ENCODE measurements at places on chromosomes 2 and 18.

- no peak for DNase-seq
Measured at GRCh38 chr2:138699421-138699820, 80.8 kb downstream of the NXPH2 start.

DNA sequence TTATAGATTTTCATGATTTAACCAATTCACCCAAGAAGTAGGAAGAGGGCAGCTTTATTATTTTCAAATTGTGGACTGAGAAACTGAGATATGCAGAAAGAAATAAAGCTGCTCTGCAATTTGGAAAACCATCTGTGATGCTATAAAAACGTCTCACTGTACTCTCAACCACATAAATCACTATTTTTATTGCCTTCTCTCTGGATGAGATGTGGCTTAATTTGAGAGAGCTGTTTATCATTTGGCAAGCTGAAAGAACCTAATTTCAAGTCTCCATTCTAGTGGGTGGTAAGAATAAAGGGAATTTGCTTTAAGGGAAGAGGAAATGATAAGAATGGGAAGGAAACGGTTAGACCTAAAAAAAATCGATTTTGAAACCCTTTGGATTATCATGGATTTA lies 49.9 kb upstream of the CYP1B1 start:
- no peak for DNase-seq

DNA sequence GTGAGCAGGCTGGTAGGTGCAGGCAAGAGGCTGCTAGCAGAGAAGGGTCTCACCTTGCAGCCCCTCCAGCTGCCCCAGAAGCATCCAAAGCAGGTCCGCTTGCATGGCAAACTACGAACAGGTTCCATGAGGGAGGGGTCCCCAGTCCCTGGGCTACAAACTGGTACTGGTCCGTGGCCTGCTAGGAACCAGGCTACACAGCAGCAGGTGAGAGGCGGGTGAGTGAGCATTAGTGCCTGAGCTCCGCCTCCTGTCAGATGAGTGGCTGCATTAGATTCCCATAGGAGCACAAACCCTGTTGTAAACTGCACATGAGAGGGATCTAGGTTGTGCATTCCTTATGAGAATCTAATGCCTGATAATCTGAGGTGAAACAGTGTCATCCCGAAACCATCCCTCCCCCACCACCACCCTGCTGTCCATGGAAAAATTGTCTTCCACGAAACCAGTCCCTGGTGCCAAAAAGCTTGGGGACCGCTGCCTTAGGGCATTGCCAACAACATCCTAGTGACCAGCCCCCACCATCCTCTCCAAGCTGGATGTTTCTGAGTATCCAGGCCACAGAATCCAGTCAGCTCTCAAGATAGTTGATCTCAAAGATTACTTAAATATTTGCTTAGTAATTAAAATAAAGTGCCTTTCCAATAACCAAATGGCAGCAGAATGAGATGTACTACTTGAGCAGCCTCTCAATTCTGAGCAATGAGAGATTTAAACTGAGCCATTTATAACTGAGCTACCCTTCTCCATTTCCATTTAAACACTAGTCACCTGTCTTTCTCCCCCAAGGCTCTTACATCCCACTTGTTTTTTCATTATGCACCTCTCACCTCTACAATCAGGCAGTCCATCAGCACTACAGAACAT lies 32.4 kb downstream of the LRP2 start:
- DNase-seq: no peak

- DNase-seq: no peak
Measured at GRCh38 chr2:13537771-13538349, 821.1 kb downstream of the TRIB2 start.

GRCh38 chr2:48531141-48531648 lies 1.2 kb downstream of the STON1 start:
- DNase-seq: no peak

GRCh38 chr2:45765007-45765727 lies 113.7 kb downstream of the PRKCE start:
- DNase-seq: no peak

DNA sequence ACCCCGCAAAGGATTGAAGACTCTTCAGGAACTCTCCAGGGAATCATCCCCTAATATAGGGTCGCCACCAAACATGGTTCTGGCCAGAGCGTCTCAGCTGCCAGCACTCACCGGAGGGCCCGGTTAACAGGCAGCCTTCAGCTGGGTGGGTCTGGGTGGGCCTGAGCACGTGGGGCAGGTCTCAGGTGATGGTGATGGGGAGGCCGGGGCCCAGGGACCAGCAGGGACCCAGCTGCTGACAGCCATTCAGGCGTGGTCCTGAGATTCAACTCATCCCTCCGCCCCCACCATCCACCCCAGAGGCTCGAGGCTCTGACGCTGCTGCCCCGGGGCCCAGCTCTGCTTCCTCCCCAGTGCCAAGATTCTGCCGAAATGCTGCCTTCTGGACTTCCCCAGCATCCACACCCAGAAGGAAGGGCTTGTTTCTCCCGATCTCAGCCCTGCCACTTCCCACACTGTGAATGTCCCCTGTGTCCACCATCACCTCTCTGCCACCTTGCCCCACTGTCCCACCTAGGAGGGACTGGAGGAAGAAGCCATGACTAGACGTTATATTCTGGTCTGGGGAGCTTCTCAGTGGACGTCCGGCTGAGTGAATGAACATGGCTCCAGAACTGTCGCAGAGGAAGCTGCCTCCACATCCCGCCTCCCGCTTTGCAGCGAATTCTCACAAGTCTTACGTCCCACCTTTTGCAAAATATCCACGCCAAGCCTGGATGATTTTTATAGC lies 294.2 kb upstream of the SALL3 start:
- no peak for DNase-seq
